ENCODE measurements at places on chromosomes 3 and 15. TPM values are rescaled to one million over a fixed set of nuclear protein-coding genes. Genes with fewer than 3 reads are reported as not detected.

Gene GOLGA8S
- total RNA-seq = not detected

DNA sequence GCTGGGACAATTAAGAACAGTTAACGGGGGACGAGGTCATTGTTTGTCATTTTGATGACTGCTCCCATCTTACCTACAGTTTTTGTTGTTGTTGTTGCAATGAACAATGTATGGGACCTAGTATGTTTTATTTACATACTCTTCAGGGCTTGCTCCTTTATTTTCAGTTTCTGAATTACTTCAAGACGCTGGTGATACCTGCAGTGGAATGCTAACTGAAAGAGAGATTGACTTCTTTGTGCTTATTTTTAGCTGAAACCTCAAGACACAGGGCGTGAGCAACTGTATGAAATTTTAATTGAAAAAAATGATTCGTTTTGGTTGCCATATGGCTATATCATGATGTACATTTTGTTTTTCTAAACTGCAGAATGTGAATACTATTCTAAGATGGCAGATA, 297.9 kb downstream of the EDEM1 start:
- no peak overlapping the region for H3K4me3 ChIP-seq
- H3K36me3 ChIP-seq = no peaks in the 10 kb centered on the region
- H3K27me3 ChIP-seq = peaks cover 8% of the 10 kb centered on the region
- DNase-seq = no peak
- no peaks in the 10 kb centered on the region for H3K4me1 ChIP-seq

DNA sequence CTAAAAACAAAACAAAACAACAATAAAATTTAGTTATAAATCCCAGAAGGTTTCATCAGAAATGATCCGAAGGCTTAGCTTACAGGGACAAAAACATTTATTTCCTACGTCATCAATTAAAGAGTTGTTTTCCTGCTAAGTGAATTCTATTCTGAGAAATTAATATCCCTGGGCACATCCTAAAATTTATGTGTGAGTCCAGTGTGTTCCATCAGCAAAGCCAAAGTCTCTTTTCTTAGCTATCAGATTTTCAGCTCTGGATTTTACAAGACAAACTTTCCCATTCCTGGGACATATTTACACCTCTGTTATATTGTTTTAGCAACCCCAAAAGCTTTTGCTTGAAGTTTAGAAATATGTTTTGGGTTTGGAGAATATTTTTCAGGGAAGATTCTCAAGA, 4.4 kb upstream of the TMC3 start:
- H3K4me1 ChIP-seq = peaks cover 15% of the 10 kb centered on the region
- H3K4me3 ChIP-seq = no peak overlapping the region
- H3K27me3 ChIP-seq = no peaks in the 10 kb centered on the region
- H3K36me3 ChIP-seq = no peaks in the 10 kb centered on the region
- H3K27ac ChIP-seq = no peak overlapping the region

Gene TGM5
- not detected for total RNA-seq

Gene PDCD10
- 84.8 TPM for total RNA-seq

Gene RARRES1
- 0.58 TPM for total RNA-seq

- DNase-seq = no peak
- H3K36me3 ChIP-seq = no peaks in the 10 kb centered on the region
- H3K27me3 ChIP-seq = peaks cover 5% of the 10 kb centered on the region
- H3K4me3 ChIP-seq = no peak overlapping the region
These were observed 22.9 kb downstream of the PRR23E start for GRCh38 chr3:127215714-127216414.

- peaks cover 13% of the 10 kb centered on the region for H3K36me3 ChIP-seq
- H3K4me1 ChIP-seq = no peaks in the 10 kb centered on the region
- peak overlapping the region; percentile 62 for H3K27ac ChIP-seq
- peak; percentile 78 for DNase-seq
- peak overlapping the region; percentile 96 for H3K4me3 ChIP-seq
These were observed 593 bp downstream of the CIAO2A start for GRCh38 chr15:64092864-64093626.

DNA sequence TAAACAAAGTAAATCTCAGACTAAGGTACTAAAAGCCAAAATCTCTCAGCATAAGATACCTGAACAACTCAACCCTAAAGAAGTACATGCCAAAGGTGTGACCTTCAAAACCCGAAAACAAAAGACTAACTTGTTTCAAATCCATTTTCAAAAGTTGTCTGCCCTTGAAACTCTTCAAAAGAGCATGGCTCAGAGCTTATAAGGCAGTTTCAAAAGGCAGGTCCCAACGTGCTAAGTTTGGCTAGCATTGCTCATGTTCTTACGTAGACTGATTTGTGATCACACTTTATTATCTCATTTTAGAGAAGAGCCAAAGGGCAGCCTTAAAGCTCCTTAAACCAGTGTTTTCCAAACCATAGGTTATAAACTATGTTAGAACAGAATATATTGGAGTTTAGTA, 112.2 kb downstream of the FEZF2 start:
- DNase-seq = no peak
- no peak overlapping the region for H3K4me3 ChIP-seq
- peaks cover 7% of the 10 kb centered on the region for H3K4me1 ChIP-seq

DNA sequence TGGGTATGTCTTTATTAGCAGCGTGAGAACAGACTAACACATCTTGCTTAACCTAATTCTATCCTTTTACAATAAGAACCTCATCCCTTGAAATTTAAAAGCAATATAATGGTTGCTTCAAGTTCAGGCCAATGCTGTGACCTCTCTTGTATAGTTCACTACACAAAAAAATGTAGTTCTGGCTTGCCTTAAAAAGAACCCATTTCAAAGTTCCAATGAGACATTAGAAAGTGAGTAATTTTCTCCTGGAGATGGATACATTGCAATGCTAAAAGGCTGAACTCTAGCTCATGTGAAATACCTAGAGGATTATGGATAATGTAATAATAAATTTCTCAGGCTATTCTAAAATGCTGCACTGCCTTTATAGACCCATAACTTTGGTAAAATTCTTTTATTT, 47.8 kb downstream of the ATP13A4 start:
- no peaks in the 10 kb centered on the region for H3K4me1 ChIP-seq
- H3K27me3 ChIP-seq = no peaks in the 10 kb centered on the region
- H3K4me3 ChIP-seq = peak overlapping the region; percentile 48
- no peaks in the 10 kb centered on the region for H3K36me3 ChIP-seq

Gene CYP1A2
- total RNA-seq = not detected

- peaks cover 20% of the 10 kb centered on the region for H3K27me3 ChIP-seq
- no peak overlapping the region for H3K27ac ChIP-seq
- H3K4me1 ChIP-seq = no peaks in the 10 kb centered on the region
- H3K36me3 ChIP-seq = no peaks in the 10 kb centered on the region
These were observed 97.4 kb upstream of the KLF13 start for GRCh38 chr15:31228980-31229826.

Gene SLC2A2
- 0.48 TPM for total RNA-seq

GRCh38 chr3:114848643-114849350, 298.3 kb downstream of the ZBTB20 start:
- no peaks in the 10 kb centered on the region for H3K27me3 ChIP-seq
- H3K36me3 ChIP-seq = no peaks in the 10 kb centered on the region
- no peak overlapping the region for H3K27ac ChIP-seq

- DNase-seq = peak; percentile 84
- H3K27ac ChIP-seq = peak overlapping the region; percentile 27
- peaks cover 23% of the 10 kb centered on the region for H3K4me1 ChIP-seq
- peaks cover 41% of the 10 kb centered on the region for H3K36me3 ChIP-seq
These were observed 2.3 kb downstream of the TPM1 start for GRCh38 chr15:63044645-63045464.

DNA sequence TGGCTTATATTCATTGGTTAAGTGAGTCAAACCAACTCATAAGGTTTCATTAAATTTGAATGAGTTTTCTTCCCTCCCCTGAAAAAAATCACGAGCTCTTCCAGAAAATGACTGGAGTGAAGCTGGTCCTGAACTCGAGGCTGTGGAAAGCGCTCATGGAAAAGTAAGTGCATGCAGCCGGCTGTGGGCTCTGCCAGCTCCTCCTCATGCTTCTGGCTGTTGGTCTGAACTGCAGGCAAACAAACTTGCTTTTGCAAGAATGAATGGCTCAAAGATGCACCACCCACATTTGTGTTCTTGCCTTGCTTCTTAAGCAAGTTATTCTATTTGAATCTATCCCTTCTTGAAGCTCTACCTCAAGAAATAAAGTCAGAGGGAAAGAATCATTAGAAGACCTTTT, 6.2 kb downstream of the ETV5 start:
- H3K27me3 ChIP-seq = no peaks in the 10 kb centered on the region
- H3K36me3 ChIP-seq = peaks cover 27% of the 10 kb centered on the region
- H3K4me1 ChIP-seq = peaks cover 4% of the 10 kb centered on the region
- no peak overlapping the region for H3K4me3 ChIP-seq
- H3K27ac ChIP-seq = no peak overlapping the region

DNA sequence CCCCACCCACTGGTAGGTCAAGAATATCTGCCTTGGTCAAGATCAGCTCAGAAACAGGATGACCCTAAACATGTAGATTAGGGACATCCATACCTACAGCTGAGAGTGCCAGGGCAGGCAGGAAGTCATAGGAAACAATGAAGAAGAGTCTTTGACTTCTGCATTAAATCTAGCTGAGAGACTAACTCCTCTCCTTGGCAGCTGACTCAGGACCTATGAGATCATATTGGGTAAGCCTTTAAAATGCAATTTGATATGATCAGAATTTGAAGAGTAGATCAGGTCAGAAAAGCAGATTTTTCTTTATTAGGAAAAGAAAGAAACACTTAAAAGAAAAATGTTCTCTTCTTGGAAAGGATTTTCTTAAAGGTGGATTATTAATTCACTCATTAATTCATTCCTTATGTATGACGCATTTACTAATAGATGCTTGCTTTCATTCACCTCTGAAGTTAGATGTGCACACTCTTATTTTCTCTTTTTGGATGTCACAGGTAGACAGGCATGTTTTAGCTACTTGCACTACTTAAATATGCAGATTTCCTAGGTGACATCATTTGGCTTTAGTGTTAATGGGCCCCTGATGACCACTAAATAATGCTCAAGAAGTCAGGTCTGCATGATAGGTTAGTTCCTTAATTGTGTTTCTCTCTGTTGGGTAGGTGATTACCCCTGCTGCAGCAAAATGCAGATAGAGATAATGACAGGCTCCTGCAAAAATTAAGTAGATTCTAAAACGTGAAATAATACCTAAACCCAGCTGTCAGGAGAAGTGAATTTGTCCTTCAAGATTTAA, 35.7 kb upstream of the GSK3B start:
- H3K36me3 ChIP-seq = no peaks in the 10 kb centered on the region
- no peak for DNase-seq
- H3K27ac ChIP-seq = no peak overlapping the region
- H3K4me1 ChIP-seq = no peaks in the 10 kb centered on the region

DNA sequence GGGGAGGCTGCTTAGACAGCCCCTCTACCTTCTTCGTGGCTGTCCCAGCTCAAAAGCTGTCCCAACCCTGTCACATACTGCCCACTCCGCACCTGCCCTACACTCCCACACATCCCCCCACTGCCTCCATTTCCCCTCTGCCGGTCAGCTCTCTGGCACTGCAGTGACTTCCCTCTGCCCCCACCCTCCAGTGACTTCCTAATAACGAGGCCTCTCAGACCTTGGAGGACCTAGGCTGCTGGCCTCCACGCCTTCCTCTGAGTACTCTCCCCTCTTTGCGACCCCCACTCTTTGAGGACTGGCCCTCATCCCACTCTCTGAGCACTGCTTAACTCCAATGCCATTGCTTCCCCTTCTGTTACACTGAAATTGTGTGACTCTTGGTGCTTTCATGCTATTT, 45.3 kb downstream of the KY start:
- H3K4me3 ChIP-seq = no peak overlapping the region
- H3K27me3 ChIP-seq = peaks cover 11% of the 10 kb centered on the region
- H3K27ac ChIP-seq = no peak overlapping the region
- no peaks in the 10 kb centered on the region for H3K36me3 ChIP-seq
- no peak for DNase-seq

Gene DUOX2
- 0.13 TPM for total RNA-seq

- H3K4me1 ChIP-seq = no peaks in the 10 kb centered on the region
- no peaks in the 10 kb centered on the region for H3K27me3 ChIP-seq
- no peak for DNase-seq
These were observed 12.4 kb downstream of the IREB2 start for GRCh38 chr15:78450285-78450858.

GRCh38 chr3:161215185-161215584, 5.9 kb upstream of the NMD3 start:
- H3K27ac ChIP-seq = no peak overlapping the region
- no peaks in the 10 kb centered on the region for H3K4me1 ChIP-seq
- no peak for DNase-seq
- H3K4me3 ChIP-seq = no peak overlapping the region
- no peaks in the 10 kb centered on the region for H3K27me3 ChIP-seq
- no peaks in the 10 kb centered on the region for H3K36me3 ChIP-seq

Gene MSL2
- 35.1 TPM for total RNA-seq

DNA sequence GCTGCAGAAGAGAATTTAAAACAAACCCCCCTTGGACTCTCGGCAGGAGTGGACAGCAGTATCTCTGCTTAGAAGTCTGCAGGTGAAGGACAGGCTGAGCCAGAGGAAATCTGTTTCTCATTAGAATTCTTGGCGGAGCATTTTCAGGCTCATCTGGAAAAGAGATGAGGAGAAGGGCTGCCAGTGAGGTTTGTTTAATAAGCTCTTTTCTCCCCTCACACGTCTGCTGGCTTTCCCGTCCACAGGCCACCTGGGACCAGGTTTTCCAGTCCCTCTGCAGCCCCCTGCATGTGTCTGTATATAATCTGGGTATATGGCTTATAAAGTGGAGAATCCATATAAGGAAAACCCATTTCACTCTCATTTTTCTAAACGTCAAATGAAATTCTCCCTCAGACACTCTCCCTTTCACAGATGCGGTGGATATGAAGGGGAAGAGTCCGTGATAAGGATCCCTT, 155.4 kb upstream of the TPM1 start:
- no peaks in the 10 kb centered on the region for H3K27me3 ChIP-seq
- no peaks in the 10 kb centered on the region for H3K4me1 ChIP-seq
- no peak overlapping the region for H3K4me3 ChIP-seq
- no peak for DNase-seq
- H3K36me3 ChIP-seq = no peaks in the 10 kb centered on the region

- H3K27me3 ChIP-seq = no peaks in the 10 kb centered on the region
- H3K27ac ChIP-seq = no peak overlapping the region
- DNase-seq = no peak
- H3K4me3 ChIP-seq = no peak overlapping the region
- H3K4me1 ChIP-seq = no peaks in the 10 kb centered on the region
- H3K36me3 ChIP-seq = no peaks in the 10 kb centered on the region
These were observed 272.0 kb upstream of the ATP11B start for GRCh38 chr3:182521339-182521738.

Gene CCDC33
- total RNA-seq = 4.7 TPM

DNA sequence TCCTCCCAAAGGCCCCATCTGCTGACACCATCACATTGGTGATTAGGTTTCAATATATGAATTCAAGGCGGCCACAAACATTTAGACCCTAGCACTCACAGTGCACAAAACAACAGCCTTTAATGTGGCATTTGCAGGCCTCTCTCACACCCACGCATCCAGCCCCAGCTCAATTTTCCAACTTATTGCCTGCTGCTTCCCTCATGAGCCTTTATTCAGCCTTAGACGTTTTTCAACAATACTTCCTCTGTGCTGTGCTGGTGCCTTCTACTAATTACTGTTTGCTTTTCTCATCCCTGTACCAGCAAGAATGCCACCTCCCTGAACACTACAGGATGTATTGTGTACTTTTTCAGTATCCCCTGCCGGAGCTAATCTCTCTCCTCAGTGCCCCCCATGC, 334.6 kb downstream of the GABRB3 start:
- H3K36me3 ChIP-seq = no peaks in the 10 kb centered on the region
- no peak overlapping the region for H3K4me3 ChIP-seq
- H3K27me3 ChIP-seq = no peaks in the 10 kb centered on the region
- H3K27ac ChIP-seq = no peak overlapping the region

Gene CCR3
- total RNA-seq = not detected
